ENCODE measurements at places on chromosomes 5 and 9. TPM values are rescaled to one million over a fixed set of nuclear protein-coding genes. Genes with fewer than 3 reads are reported as not detected.

- no peak for DNase-seq
These were observed 69.3 kb downstream of the SNX30 start for GRCh38 chr9:112819635-112820496.

GRCh38 chr5:100479079-100479688 is 56.0 kb upstream of the FAM174A start:
- DNase-seq: no peak

SH3GL2 gene
- total RNA-seq: 0.19 TPM

DNA sequence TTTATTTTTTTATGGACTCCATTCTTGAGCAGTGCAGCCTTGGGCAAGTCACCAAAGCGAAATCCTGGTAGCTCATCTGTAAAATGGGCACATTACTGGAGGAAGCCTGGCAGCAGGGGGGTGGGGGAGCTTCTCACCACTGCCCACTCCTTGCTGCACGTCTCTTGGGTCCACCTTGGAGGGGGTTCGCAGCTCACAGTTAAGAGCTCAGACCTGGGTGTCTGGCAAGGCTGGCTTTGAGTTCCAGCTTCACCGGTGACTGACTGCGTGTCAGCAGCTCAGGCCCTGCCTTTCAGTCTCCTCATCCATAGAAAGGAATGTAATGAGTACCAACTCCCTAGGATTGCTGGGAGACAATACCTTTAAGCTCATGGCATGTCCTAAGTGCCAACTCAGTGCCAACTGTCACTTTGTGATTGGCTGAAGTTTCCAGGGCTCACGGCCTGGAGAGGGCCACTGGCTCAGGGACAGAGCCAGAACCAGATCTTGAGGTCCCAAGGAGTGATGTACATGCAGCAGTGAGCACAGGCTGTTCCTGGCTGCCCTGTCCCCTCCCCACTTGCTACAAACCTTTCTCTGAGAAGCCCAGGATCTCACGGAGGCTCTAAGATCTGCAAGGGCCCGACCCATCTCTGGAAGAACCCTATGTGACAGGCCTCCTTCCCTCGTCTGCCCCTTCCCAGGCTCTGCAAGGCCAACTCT is 72.9 kb downstream of the C9orf50 start:
- no peak for DNase-seq

GRCh38 chr5:56088967-56089829 is 94.4 kb upstream of the IL6ST start:
- DNase-seq: no peak

GRCh38 chr5:150492621-150493020 is 15.3 kb upstream of the NDST1 start:
- DNase-seq: no peak

FABP6 gene
- not detected for total RNA-seq

FAM153A gene
- 6.3 TPM for total RNA-seq

GDA gene
- total RNA-seq: 2.4 TPM

DNA sequence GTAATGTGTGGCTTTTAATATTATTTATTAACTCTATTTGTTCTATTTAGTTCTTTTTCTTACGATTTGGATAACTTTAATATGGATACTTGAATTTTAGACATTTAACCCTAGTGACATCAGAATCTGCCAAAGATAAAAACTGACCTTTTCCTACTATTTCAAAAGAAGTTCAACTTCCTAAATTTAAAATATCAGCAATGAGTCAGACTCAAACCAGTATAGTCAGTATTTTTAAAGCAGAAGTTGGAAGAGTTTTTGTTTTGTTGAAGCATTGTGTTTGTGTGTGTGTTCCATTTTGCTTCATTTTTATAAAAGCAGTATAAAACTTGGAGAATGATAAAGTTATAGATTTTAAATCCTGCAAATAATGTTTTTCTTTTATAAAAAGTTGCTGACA is 251.8 kb upstream of the RASA1 start:
- DNase-seq: no peak

DNA sequence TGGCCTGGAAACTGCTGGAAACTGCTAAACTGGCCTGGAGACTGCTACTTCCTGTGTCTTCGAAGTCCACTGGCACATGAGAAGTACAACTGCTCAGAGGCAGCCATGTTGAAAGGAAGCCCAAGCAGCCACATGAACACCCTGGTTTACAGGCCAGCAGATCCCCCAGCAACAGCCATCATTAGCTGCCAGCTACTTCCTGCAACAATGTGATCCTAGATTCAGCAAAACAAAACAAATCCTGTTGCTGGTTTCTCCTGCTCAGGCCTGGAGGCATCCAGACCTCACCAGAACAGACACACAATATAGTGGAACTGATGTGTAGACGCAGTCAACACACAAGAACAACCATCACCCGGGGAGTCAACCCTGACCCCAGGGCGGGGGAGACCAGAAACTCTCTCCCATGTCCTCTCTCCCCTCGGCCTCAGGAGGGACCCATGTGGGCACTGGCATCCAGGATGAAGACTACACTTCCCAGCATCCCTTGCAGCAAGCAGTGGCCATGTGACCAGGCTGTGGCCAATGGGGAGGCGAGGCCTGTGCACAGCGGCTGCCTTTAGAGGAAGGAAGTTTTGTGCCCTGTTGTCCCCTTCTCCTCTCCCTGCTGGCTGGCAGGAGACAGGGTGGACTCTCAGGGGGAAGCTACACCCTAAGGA is 9.2 kb upstream of the LCN15 start:
- DNase-seq: no peak

DNA sequence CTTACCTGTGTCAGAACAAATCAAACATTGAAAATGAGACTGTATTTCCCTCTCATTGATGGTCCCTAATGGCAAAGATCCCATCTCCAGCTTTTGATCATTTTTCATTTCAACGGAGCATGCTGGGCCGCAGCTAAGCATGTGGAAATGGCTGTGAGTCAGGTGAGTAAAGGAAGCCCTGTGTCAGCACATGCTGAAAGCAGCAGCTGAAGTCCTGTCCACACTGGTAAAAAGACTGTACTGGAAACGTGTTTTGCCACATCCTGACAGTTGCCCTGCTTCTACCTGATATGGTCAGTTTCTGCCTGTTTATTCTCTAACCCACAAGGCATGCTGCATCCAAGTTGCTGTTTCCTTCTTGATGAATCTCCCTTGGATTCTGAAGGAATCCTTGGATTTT is 330.1 kb downstream of the EFNA5 start:
- DNase-seq: no peak

- no peak for DNase-seq
These were observed 61.4 kb upstream of the CKMT2 start for GRCh38 chr5:81171769-81172168.

HAVCR2 gene
- total RNA-seq: 4.5 TPM

PLAC8L1 gene
- not detected for total RNA-seq

DNA sequence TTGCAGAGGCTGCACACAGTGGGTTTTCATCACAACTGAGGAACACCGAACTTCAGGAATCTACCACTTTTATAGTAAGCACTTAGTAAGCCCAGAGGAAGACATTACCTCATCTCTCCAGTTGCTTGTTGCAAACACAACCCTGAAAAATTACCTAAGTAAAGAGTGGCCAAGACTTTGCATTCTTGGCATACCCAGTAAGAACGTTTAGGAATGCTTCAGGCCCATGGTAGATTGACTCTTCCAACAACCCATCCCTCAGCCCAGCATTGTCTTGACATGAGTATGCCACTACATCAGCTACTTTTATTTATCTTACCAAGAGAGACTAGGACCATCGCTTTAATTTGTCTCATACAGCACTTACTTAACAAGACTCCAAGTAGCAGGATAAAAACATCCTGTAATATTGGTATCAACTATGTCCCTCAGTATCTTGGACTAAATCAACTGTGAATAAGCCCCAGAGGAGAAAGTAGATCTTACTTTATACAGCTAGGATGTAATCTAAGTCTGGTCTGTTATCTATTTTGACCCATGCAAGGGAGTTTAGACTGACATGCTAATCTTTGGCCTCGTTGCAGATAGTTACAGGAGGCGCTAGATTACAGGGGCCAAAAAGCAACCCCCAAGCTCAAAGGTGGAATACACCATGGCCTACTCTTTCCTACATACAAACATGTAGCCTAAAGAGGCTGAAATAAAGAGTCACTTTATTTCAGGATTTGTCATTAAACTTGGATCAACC is 114.9 kb downstream of the INVS start:
- DNase-seq: no peak

DNA sequence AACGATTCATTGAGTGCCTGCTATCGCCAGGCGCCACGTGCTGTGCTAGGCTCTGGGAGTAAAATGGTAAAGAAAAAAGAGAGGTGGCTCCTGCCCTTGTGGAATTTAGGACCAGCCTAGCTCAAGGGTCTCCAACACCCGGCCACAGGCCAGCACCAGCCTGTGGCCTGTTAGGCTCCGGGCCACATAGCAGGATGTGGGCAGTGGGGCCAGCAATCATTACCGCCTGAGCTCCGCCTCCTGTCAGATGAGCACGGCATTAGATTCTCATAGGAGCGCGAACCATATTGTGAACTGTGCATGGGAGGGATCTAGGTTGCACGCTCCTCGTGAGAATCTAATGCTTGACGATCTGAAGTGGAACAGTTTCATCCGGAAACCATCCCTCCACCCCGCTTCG is 1.5 kb downstream of the RMRP start:
- DNase-seq: no peak

DNLZ gene
- total RNA-seq: 27.0 TPM

DNA sequence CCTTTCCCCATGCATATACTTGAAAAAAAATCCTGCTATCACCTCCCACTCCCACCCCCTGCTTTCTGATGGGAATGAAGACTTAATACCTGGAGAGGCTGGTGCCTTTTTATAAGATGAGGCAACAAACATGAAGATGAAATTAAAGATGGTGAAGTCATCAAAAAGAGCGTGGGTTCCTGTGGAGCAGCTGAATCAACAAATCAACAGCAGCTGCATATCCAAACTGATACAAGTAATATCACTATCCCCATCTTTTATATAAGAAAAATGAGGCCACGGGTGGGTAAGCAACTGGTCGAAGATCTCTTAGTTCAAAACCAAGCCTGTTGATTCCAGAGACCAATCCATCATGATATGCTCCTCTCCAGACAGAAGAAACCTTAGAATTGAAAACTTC is 268.5 kb downstream of the ENC1 start:
- DNase-seq: no peak

GBGT1 gene
- 3.0 TPM for total RNA-seq

- no peak for DNase-seq
These were observed 14.6 kb downstream of the MAP1B start for GRCh38 chr5:72121780-72122445.

GRCh38 chr5:53416144-53416738 is 64.2 kb upstream of the FST start:
- no peak for DNase-seq

SHISAL2B gene
- not detected for total RNA-seq

PTPN3 gene
- total RNA-seq: 12.9 TPM

IPPK gene
- total RNA-seq: 47.8 TPM

CATSPER3 gene
- total RNA-seq: 0.23 TPM

- no peak for DNase-seq
These were observed 129.1 kb upstream of the MEF2C start for GRCh38 chr5:89011778-89012711.

GFPT2 gene
- total RNA-seq: 5.5 TPM

DNA sequence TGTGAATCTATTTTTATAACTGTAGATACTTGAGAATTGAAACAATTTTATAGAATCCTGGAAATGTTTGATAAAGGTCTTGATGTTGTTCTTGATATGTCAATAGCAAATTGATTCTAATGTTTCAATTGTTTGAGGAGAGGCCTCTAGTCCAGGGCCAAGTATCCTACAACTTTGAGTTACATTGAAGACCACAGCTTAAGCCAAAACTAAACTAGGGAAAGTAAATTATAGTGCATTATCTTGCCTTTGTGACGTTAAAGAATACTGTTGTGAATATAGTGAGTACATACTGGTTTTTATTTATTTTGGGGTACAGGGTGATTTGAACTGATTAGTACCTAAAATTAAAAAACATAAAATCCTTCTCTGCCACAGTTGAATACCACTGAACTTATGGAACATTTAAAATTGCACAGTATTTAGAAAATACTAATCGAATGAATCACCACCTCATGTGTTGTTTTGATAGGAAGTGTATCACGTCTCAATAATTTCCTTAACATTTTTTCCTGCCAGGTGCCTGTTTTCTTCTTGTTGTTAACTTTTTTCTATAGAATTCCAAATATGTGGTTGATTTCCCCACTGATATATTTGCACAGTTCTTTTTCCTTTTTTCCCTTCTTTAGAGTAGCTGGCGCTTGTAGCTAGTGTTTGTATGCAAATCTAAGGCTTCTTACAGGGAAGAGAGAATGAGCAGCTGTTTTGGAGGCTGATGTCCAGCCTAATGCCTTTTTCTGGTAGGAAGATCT is 12.5 kb downstream of the ARHGEF28 start:
- no peak for DNase-seq

DNA sequence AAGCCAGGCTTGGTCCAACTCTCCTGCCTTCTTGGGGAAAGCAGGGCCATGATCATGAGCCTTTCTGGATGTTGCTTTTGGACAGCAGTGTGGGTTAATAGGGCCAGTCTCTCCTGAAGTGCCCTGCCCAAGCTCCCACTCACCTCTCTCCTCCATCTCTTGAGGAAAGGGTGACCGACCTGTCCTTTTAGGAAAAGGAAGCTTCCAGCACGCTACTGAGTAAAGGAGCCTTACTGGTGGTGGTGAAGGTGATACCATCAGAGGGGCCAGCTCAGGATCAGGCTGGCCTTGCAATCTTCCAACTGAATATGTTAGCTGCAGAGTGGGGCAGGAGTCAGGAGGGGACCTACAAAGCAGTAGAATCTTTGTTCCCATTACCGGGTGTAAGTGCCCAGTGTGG is 2.2 kb upstream of the RGS3 start:
- DNase-seq: no peak

DNA sequence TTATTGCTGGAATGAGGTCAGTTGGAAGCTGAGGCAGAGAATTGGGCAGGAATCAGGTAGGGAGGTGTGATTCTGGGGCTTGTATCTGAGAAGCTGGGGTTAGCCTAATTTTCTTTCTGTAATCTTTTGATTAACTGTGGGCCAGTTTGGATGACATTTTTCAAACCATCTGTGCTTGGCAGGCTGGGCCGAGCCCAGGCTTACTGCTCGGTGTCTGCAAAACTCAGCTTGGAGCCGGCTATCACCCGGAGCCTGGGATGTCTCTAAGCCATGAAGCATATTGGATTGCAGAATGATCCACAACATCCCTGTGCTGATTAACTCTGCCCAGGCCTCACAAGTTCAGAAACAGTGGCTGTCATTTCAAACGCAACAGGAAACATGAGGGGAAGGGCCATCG is 26.5 kb downstream of the KCNMB1 start:
- no peak for DNase-seq

- no peak for DNase-seq
These were observed 114.7 kb downstream of the LURAP1L start for GRCh38 chr9:12889402-12890106.

PCDHA7 gene
- total RNA-seq: 0.19 TPM

RAPGEF1 gene
- 21.8 TPM for total RNA-seq

GRCh38 chr5:27450607-27451006 is 412.2 kb upstream of the CDH9 start:
- DNase-seq: no peak

Measured in esophagus squamous epithelium (tissue), 5 donors.